Activated naive CD8-positive, alpha-beta T cell treated with anti-CD3 and anti-CD28 coated beads for 36 hours (primary cell): ENCODE measurements at places on chromosomes 6 and 20. TPM values are rescaled to one million over a fixed set of nuclear protein-coding genes. Genes with fewer than 3 reads are reported as not detected.

TSPO2 gene
- not detected for total RNA-seq

- DNase-seq = no peak
Measured at GRCh38 chr6:107215334-107215733, 100.0 kb upstream of the BEND3 start.

DNA sequence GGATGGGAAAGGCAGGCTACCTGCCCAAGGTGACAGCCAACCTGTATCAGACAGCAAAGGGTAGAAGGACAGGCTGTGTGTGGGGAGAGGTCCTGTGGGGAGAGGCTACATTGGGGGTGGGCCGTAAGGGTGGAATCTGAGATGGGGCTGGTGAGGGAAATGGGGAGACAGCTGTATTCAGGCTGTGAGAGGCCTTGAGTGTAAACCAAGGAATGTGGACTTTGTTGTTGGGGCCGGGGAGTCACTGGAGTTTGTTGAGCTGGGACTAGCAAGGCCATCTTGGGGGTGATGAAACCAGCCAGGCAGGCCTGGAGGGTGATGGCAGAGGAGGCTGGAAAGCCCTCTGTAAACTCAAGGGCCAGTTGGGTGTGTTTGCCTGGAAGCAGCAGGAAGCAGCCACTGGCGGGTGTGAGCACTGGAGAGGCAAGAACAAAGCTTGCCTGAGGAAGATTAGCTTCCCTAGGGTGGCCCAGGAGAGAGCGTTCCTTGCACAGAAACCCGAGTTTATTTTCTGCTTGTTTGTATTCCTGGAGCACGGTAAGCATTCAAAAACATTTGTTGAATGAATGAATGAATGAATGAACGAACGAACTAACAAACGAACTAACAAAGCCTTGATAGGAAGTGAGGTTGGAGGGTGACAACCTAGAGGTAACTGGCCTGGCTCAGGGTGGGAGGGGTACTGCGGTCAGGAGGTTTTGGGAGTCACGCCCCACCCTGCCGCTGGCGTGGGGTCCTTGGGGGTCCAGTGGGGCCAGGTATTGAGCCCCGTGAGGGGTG is 18.9 kb downstream of the TTBK1 start:
- no peak for DNase-seq

- no peak for DNase-seq
Measured at GRCh38 chr20:54361475-54361874, 113.9 kb upstream of the DOK5 start.

DNA sequence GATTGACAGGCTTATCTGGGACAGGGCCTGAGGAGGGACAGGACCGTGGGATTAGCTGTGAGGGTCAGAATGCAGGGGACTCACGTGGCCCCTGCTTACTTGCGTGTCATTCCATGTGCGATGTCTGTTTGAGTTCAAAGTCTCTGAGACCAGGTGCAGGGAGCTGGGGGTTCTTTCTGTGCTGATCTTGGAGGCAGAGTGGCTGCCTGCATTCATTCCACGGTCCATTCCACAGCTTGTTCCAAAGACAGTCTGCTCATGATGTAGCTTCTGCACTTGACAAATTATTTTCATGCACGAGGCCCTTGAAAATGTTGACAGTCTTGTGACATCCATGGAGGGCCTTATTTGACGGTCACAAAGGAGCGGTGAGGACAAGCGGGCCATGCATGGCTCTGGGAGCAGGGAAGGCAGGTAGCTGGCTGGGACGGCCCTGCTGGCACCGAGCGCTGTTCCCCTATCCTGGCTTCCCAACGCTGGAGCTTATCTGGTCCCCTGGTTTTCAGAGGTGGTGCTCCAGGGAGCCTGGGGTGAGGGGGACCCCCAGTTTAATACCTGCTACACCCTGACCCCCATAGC is 156.3 kb upstream of the RNF24 start:
- no peak for DNase-seq

DNA sequence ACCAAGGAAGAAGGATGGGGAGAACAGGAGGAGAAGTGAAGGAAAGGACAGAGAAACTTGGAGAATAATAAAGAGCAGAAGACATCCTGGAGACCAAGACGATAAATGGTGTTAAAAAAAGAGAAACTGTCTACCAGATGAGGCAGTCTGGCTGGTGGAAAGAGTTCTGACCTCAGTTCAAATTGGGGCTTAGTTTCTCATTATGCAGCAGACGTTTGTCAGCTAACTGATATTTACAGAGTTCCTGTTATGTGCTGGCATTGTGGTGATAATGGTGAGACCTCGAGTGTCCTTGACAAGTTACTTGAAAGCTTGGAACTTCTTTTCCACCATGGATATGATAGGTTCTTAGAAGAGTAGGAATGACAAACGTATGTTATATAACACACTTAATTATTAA is 142.7 kb downstream of the LRRC1 start:
- no peak for DNase-seq

ZBTB24 gene
- 16.5 TPM for total RNA-seq

DNA sequence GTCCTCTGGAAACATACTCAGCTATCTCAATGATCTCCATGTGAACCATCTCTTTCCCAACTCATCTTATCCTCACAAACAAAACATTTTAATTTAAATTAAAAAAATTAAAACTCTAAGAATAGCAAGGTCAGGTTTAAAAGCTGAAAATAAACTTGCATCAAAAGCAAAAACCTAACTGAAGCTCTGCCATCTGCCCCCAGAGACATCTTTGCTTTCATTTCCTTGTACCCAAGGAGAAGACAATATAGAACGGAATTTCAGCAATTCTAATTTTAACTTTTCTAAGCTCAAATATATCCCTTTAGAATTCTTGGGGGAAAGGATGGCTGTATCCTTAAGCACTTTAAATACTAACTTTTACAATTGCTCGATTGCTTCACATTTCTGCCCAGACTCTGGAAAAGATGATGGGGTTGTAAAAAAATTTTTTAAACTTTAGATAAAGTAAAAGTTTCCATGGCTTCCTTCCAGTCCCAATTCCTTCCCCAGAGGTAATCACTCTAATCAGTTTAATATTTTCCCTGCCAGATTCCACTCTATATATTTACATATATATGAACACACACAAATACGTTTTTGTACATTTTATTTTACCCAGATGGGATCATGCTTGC is 69.2 kb upstream of the SMIM29 start:
- no peak for DNase-seq

DNA sequence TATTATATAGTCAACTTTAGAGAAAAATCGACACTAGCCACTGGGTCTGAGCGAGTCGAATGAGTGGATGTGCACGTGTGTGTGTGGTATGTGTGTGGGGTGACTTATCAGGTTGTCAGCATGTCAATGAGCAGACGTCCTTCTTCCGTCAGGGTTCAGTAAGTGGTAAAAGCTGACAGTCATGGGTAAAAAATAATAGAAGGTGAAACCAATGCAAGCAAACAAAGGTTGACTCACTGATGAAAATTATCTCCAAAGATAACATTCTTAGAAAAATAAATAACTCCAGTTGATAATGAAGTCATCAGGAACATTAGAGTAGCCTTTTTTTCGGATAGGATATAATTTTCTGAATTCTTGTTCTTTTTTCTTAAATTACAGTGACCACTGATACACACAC is 243.8 kb upstream of the FOXQ1 start:
- no peak for DNase-seq

DNA sequence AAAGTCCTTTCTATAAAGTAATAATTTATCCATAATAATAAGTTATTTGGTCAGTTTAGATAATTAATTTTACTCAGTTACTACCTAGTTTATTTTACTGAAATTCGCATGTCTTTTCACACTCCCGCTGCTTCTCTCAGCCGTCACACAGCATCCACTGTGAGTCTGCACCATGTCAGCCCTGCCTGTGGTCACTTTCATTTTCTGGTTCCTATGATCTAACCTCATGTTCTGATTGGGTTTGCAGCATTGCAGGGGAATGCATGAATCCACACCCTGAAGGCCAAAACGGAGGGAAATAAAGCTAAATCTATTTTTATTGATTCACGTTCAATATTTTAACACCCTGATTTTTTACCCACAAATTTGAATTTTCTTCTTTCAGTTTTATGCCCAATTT is 47.4 kb downstream of the PDE10A start:
- DNase-seq = no peak

LY6G5C gene
- 2.4 TPM for total RNA-seq

TNFRSF21 gene
- total RNA-seq = 3.7 TPM

GRCh38 chr6:43205849-43206248 is 23.4 kb downstream of the DNPH1 start:
- DNase-seq = no peak

ULBP1 gene
- 2.9 TPM for total RNA-seq

DNA sequence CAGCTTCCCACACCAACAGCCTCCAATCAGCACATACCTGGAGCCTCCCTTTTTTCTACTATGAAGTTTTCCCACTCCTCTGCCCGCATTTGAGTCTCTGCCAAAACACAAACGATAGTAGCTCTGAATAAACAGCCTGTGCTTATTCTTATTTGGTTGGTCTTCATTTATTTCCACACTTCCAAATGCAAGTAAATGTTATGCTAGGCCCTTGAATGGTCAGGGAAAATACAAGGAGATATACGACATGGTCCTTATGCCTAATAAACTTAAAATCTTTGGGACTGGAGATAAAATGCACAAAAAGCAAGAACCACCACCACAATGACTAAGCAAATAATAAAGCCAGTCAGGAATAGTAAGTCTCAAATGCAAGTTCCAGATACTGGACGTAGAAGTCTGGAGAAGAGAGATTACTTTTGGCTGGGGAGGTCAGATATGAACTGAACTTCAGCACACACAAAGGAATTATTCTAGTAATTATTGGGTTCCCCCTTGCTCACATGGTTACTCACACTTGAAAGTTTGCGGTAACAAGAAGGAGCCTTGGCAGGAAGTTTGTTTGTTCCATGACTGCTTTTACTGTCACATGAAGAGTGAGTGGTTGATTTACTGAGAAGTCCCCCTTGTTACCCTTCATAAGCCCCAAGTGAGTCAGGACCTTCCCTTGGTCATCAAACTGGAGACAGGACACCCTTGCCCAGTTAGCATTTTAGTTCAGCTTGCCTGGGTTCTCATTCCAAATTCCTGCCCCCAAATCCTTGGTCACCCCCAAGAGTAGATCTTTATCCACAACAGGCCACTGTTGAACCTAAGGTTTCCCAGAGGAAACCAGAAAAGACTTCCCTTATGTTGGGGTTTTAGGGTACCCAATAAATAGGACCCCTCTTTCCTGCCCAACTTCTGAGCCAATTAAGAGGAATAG is 511.2 kb upstream of the JARID2 start:
- peak; percentile 47 for DNase-seq

DNA sequence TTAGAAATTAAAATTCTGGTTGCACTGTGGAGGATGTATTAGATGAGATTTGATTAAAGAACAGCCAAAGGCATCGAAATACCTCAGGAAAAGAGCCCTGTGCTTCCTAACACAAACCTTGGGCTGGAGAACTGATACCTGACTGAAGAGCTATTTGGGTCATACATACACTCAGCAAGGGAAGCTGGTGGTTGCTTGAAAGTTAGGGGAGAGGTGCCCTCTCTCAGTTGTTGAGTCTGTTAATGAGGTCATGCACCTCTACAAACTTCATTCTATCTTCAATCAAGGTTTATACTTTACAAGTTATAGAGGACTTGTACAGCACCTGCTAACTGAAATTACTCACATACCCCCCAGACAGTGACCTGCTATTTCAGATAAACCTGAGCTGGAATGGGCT is 25.5 kb downstream of the FAM184A start:
- DNase-seq = no peak

DNA sequence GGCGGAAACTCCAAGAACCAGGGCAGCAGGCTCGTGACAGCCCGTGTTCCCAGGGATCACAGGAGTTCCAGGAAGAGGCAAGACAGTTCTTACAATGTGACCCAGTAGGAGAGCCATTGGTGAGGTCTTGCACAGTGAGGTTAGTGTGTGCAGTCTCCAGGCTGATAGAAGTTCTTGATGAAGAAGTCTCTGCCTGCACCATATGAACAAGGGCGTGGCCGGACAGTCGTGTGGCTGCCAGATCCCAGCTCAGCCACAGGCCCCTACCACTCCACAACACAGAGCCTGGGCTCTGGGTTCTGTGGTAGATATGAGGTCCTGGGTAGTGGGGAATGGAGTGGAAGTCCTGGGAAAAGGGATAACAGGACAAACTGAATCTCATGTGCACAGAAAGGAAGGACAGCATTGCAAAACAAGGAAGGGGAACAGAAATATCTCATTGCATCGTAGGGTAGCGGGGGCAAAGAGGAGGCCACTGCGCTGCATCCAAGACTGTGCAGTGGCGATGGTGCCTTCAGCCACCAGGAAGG is 65.2 kb downstream of the STX11 start:
- peak; percentile 16 for DNase-seq

GRCh38 chr20:50331469-50332363 is 141.1 kb downstream of the CEBPB start:
- DNase-seq = no peak

GRCh38 chr6:118917546-118918328 is 17.2 kb downstream of the MCM9 start:
- DNase-seq = no peak

ORC3 gene
- 35.4 TPM for total RNA-seq

SH3BGRL2 gene
- total RNA-seq = 5.2 TPM

- no peak for DNase-seq
Measured at GRCh38 chr6:135906972-135907465, 55.5 kb downstream of the PDE7B start.

GRCh38 chr6:127403636-127404035 is 55.6 kb downstream of the KIAA0408 start:
- DNase-seq = no peak

- DNase-seq = no peak
Measured at GRCh38 chr6:69487688-69488087, 309.1 kb downstream of the LMBRD1 start.

NAA20 gene
- total RNA-seq = 116 TPM

MICB gene
- total RNA-seq = 18.5 TPM

DNA sequence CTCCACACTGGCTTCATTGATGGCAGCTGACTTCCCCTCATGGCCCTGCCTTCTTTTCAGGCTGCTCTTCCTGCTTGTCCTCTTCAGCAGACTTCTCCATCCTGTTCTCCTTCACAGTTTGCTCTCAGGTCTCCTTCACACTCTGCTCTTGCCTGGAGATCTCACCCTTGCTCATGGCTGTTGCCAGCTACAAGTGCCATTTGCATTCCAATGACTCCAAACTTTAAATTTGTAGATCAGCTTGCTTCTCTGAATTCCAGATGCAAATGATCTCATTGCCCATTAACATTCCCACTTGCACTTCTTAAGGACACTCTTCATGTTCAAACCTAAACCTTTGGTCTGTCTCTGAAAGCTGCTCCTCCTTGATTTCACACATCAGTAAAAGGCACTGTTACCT is 343.0 kb downstream of the QKI start:
- DNase-seq = no peak

MTCH1 gene
- total RNA-seq = 102 TPM

DNA sequence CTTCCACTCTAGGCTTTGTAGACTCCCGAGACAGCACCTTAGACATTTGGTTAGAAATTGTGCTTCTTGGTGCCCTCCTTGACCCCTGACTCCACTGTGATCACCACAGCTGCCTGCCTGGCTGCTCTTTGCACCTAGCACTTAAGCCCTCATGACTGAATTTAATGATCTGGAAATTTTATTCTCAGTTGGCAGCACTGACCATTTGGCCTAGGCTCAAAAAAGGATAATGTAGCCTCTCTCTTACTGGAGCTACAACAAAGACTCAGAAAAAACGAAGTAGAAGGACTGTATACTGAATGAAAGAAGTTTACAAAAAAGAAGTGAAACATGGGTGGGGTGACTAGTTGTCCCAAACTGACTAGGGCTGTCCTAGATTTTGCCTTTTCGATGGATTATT is 11.3 kb upstream of the ABRACL start:
- no peak for DNase-seq

- no peak for DNase-seq
Measured at GRCh38 chr20:1186367-1186991, 1.7 kb upstream of the TMEM74B start.

- DNase-seq = no peak
Measured at GRCh38 chr6:167685654-167686053, 141.1 kb upstream of the AFDN start.
